Activated CD4-positive, alpha-beta T cell treated with anti-CD3 and anti-CD28 coated beads, Interleukin-2, Interleukin-4, amounts not matched to agents 100 ng/mL and 50 ng/mL, durations not matched to agents 16 hours and 8 hours (primary cell): ENCODE measurements at places on chromosomes 16 and 17.

DNA sequence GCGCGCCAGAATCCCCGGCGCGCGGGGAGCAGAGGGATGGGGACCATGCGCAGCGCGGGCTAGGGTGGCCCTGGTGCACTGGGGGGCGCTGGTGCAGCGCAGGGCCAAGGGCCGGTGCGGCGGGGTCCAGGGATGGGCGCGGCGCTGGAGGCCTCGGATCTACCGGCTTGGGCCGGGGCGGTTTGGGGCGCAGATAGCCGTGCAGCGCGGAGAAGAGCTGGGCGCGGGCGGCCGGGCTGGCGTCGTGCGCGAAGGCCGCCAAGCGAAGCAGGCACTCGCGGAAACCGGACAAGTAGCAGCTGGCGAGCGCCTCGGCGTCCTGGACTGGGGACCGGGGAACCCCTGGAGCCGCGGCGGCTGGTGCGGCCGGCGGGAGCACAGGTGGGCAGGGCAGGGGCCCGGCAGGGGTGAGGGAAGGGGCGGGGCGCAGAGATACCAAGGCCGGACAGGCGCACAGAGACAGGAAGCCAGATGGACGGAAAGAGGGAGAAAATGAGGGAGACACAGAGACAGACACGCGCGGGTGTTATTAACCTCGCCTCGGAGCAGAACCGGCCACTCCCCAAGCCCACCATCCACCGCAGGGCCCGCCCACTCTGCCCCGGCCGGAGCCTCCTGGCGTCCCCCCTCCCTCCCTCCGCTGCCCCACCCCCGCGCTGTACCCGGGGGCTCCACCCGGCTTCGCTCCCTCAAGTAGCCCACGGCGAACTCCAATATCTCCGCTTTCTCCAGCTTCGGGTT lies 2.1 kb downstream of the HES7 start:
- peak; percentile 55 for DNase-seq

GRCh38 chr17:49402706-49403105 lies 12.0 kb downstream of the PHB1 start:
- DNase-seq: no peak

GRCh38 chr17:76408037-76408849 lies 23.8 kb downstream of the SPHK1 start:
- DNase-seq: peak; percentile 68

GRCh38 chr16:24516900-24517669 lies 22.3 kb upstream of the RBBP6 start:
- peak; percentile 79 for DNase-seq

- DNase-seq: no peak
Measured at GRCh38 chr16:13968835-13969234, 48.9 kb downstream of the ERCC4 start.

DNA sequence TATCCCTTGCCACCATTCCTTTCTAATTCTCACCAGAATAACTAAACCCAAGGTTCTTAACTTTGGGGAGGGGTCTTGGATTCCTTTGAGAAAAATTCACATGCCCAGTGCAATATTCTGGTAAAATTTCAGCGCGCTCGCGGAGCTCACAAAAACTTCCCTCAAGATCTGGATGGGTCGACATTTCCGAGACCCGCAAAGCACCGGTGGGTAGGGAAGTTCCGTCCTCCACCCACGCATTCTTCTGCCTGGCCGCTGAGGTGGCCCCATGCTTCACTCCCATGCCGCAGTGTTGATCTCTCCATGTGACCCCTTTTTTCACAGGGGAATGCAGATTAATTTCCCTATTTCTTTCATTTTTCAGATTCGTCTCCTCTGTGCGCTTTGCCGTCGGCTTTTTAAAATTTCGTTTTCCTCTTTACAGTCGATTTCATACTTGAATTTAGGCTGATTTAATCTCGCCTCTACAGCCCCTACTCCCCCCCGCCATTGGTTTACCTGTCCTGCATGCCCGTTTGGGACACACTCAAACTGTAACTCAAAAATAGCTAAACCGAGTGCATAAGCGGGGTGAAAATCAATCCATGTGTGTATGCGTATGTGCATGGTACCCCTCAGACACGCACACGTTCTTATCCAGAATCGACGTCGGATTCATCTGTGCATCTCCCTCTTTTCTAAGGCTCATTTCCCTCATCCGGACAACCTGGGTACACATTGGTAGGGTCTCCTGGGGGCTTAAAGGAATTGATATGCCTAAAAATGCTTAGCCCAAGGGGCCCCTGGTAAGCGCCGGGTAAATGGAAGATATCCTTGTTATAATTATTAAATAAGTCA lies 1.4 kb upstream of the SP6 start:
- DNase-seq: no peak

GRCh38 chr16:54208237-54208636 lies 78.3 kb downstream of the IRX3 start:
- DNase-seq: no peak

GRCh38 chr16:15587152-15587825 lies 55.7 kb downstream of the MARF1 start:
- no peak for DNase-seq

DNA sequence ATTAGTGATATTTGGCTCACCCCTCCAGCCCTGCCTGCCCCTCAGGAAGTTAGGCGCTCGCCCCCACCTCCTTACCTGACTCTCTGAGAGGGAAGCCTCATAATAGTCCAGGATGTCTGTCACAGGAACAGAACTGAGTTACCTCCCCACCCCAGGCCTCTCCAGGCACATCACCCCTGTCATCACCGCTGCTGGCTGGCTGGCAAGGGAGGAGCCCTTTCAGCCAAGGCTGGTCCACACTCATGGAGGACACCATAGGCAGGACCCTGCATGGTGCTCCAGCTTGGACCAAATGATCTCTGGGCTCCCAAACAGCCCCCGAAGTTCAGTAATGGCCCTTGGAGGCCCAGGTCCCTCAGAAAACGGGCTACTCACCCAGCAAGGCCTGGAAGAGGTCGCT lies 1.5 kb downstream of the DLG4 start:
- DNase-seq: no peak
